Activated naive CD4-positive, alpha-beta T cell treated with anti-CD3 and anti-CD28 coated beads, Interleukin-2, amount 50 U/mL, for 72 hours (primary cell): ENCODE measurements at places on chromosomes 3 and 15.

- no peak for DNase-seq
These were observed 25.0 kb downstream of the SRGAP3 start for GRCh38 chr3:9224490-9224889.

DNA sequence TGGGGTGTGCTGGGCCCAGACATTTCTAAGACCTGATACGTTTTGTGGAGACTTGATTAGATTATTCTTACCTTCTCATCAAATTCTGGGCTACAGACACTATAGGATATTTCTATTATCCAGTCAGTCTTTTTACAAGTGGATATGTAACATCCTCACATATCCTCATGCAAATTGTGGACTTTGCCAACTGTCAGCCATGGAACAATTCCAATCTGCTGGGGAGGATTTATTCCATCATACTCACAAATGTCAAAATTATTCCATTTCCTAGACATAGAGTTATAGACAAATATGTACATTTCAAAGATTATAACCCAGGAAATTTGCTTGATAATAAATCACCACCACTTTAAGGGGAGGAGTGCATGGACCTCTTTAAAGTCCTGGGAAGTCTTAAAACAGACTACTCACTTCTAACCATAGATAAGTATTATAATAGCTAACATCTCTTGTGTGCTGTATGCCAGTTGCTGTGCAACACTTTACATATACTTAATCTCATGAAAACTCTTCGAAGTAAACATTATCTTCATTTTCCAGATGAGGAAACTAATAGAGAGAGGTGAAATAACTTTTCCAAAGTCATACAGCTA is 44.4 kb downstream of the CADPS start:
- DNase-seq = no peak

- no peak for DNase-seq
These were observed 128.0 kb downstream of the ATP8B4 start for GRCh38 chr15:49990835-49991545.

DNA sequence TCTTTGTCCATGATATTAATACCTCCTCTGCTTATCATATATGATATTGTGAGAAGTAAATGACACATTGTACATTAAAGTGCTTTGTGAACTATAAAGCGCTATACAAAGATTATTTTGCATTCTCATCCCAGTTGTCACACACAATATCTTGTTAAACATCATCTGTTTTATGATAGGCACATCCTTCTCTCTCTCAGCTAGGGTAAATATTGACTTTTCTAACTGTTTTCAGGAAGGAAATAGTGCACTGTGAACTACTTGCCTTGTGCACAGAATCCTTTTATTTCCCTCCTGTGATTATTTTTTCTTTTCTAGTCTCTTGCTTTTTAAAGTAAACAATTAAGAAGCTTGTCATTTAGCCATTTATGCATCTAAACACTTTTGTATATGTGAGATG is 388.2 kb downstream of the LPP start:
- DNase-seq = no peak

- no peak for DNase-seq
These were observed 33.4 kb downstream of the FEM1B start for GRCh38 chr15:68310804-68311463.

DNA sequence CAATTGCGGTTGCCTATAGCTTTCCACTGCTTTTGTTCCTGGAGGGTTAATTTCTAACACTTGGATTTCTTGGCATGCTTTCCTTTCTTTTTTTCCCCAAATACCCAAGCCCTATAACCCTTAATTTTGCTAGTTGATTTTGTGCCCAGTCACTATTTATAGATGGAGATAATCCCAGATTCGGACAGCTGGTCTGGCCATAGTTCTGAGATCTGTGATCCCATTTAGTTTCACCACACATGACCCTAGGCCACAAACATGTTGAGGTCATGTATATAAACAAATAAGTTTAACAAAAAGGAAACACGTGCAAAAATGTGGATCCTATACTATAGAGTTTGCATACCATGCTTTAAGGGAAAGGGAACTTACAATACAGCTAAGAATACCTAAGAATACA is 111.4 kb downstream of the ZMAT3 start:
- DNase-seq = no peak

- no peak for DNase-seq
These were observed 16.9 kb downstream of the TKT start for GRCh38 chr3:53238886-53239285.

- no peak for DNase-seq
These were observed 72.3 kb downstream of the CD200R1L start for GRCh38 chr3:112774293-112774926.

DNA sequence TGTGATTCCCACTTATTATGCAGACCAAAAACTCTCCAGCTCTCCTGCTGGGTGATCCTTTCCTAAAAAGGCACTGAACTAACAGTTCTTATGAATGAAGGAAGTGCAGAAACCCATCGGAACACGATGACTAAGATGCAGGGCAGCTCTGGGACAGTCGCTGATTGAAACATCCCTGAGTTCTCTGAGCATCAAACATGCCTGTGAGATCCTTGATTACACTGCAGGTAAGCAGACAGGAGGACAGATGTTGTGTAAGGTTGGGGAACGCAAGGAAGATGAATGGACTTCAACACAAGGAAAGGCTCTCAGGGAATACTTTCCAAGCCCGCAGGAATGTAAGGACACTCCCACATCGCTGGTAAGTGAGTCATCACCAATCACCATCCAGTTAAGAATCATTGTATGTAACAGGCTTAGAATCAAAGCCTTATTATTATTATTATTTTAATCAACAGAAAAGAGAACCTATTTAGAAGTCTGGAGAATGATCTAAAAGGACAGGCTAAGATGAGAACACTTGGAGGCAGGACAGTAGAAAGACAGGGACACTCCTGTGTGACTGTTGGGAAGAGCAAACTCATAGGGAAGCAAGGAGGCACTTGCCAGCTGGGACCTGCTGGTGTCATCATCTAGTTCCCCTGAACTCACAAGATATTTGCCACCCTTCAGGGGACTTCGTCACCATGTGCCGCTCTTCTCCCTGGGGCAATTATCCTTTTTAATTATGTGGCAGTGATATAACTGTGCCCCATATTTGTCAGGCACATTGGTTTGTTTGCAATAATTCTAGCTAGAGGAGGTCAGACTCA is 26.0 kb downstream of the TMEM158 start:
- DNase-seq = no peak

DNA sequence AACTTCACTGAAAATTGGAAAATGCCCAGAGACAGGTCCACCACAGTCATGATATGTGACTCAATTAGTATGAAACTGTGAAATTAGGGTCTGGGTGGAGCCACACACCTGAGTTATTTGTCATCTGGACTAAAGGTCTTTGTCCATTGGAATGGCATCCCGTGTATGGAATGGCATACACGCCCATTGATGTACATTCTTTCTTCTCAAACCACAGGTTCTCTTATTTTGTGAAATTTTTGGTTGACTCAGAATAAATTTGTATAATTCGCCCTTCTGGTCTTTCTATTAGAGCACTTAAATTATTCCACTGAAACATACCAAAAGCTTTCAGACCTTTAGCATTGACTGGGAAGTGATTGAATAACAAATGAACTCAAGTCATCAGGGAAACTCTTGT is 66.8 kb upstream of the UBE2E1 start:
- DNase-seq = no peak

GRCh38 chr3:194344012-194344411 is 7.1 kb downstream of the CPN2 start:
- no peak for DNase-seq

GRCh38 chr15:27550635-27551034 is 548.5 kb downstream of the OCA2 start:
- no peak for DNase-seq

DNA sequence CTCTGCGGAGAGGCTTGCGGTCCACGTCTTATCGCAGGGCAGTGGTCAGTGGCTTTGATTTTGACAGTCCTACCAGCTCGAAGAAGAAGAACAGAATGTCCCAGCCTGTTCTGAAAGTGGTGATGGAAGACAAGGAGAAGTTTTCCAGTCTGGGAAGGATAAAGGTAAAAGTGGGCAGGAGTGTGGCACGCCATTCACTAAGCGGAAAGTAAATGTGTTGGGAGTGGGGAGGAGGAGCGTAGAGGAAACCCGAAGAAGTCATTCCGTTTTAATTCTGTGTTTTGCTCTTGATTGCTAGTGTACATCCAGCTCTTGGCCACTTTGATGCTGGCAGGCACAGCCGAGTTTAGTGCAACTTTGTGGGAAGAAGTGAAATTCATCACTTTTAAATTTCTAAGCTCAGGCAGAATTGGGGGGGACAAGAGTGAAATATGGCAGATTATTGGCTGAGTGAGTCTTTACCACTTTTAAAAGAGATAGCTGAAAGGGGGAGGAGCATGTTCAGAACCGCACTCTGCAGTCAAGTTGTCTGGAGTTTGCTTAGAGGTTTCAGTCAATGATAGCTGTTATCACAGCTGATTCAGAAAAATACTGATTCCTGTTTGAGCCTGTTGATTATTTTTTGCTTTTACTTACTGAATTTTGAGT is 1.8 kb downstream of the ARHGEF26 start:
- no peak for DNase-seq

DNA sequence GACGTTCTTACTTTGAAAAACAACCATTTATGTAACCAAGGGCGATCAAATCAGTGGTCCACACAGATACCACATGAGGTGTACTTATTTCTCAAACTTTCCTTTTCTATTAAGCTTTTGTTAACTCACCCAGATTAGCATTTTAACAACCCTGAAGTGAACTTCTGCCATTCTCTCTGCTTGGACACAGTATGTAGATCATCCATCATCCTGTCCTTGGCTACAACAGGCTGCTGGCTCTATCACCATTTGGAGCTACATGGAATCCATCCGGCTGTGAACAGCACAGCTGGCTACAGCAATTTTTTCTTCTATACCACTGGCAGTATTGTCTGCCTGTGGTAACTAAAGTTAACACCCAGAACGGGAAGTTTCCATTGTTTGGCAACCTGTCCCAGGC is 4.4 kb downstream of the SEMA6D start:
- no peak for DNase-seq

DNA sequence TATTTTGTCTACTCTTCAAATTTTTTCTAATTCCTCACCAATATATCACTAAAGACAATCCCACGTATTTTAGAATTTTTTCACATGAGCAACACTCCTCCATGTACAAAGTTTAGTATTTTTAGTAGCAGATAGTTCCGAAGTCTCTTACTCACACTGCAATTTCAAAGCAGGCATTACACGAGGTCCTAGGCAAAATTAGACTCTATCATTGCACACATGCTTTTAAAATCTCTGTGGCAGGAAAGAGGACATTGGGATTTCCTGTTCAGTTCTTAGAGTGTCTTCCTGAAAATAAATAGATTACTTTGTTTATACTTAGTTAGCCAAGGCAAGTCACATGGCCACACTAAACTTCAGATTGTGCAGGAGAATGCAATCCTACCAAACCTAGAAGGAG is 847.7 kb downstream of the ROBO2 start:
- DNase-seq = no peak

GRCh38 chr3:128322030-128323022 is 144.4 kb downstream of the DNAJB8 start:
- DNase-seq = no peak

GRCh38 chr15:85592148-85592547 is 202.6 kb downstream of the KLHL25 start:
- DNase-seq = no peak

GRCh38 chr15:41821831-41822230 is 6.1 kb upstream of the JMJD7 start:
- DNase-seq = no peak

- DNase-seq = no peak
These were observed 17.1 kb downstream of the PRR23E start for GRCh38 chr3:127209840-127210653.
